ENCODE measurements at places on chromosomes 5 and 9.
A peak's percentile ranks its signal among the peaks of the same experiment; 100 is the strongest.

- DNase-seq, result no peak
Measured at GRCh38 chr9:88084357-88085183, 53.7 kb downstream of the SPATA31C2 start.

- no peak for DNase-seq
Measured at GRCh38 chr9:95341293-95341962, 23.9 kb upstream of the FANCC start.

DNA sequence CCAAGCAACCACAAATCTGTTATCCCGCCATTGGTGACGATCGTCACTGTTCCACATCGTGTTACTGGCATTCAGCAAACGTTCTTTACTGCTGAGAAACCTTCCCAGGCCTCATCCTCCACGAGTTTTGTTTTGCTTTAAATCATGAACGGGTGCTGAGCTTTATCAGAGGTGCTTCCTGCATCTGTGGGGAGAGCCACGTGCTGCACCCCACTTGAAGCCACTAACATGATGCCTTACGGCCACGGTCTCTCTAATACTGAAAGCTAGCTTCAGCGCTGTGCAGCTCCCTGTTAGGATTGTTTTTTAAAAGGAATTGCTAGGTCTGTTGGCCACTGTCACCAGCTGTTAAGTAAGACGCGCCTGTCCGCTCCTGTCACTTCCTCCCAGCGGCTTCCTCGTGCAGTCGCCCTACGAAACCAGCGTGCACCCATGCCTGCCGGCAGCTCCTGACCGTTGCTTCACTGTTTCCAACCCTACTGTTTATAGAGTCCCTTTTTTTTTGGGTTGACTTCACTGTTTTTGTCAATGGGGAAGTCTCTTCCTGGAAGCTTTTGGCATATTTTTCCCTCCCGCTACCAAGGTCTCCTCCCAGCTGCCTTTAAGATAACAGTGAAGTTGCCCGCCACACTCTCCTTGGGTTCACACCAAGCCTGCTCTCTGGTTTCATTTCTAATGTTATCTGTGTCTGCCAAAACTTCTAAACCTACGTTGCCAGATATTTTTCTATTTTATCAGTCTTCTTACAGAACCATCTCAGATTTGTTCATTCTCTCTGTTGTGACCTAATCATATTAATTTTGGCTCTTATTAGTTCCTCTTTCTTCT is 20.3 kb downstream of the LPCAT1 start:
- no peak for DNase-seq

DNA sequence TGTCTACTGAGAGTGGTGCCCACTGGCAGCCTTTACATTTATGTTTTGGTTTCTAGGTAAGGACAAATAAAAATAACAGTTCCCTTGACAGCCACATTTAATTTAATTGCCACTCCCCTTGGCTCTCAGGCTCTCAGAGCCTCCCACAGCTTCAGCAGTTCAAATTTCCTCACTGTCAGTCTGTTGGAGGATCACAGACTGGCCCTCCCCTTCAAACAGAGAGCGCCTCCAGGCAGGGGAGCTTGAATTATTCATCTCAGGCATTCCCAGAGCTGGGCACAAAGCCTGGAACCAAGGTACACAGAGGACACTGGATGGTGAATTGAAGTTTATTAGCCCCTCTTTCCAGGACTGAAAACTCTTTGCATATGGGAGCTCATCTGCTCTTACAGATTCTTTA is 407.7 kb downstream of the SPOCK1 start:
- DNase-seq, result no peak

DNA sequence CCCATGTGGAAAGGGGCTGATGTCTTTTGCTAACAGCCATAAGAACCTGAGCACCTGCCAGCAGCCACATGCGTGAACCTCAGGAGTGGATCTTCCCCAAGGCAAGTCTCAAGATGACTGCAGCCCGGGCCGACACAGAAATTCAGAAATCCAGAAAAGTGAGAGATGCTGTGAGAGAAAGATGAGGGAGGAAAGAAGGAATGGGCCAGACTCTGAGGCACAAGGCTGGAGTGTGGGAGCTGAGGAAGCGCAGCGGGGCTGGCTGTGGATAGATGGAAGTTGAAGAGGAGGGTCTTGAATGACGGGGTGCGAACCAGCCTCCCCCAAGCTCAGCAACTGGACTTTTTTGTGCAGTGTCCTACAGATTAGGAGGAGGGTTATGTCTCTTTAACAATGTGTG is 337.8 kb downstream of the GADD45G start:
- no peak for DNase-seq

GRCh38 chr5:138275379-138275782 is 960 bp upstream of the GFRA3 start:
- DNase-seq, result no peak

GRCh38 chr9:35102769-35103659 is at the start of gene STOML2:
Gene STOML2, minus strand, starts transcription at chr9:35103131. Its CDS starts 37 bp downstream, at chr9:35103094.
- DNase-seq, result peak; percentile 86

DNA sequence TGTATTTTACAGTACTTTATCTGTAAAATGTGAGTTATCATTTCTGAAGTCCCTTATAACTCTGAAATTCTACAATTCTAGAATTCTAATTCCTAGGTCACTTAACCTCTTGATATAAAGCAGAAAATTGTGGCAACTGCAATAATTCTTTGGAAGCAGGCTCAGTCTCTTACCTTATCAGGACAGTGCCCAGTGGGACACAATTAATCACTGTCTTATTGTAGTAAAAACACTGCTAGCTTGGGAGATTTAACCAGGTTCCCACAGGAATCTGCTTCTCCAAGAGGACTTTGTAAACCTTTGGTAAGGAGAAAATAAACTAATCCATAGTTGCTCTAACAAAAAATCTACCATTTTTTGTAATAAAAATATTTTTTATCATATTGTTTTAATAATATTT is 18.3 kb upstream of the SPATA9 start:
- DNase-seq, result no peak

DNA sequence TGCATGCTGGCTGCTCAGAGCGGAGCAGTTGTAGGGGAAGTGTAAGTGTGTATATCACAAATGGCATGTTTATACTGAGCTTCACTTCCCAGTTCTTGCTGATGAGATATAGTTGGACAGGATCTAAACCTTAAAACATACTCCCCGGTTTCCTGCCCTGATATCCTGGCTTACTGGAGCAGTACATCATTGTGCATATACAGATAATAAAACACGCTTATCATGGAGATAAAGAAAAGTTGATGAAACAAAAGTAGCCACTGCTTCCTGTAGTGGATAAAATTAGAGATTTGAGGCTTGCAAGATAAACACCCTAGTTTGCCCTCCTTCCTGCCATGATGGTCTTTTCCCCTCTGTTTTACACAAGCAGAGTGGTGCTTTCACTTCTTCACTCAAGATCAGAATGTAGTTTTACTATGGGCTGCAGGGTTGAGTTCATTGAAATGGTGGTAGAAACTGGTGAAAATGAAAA is 15.0 kb downstream of the NPR3 start:
- DNase-seq, result no peak

- no peak for DNase-seq
Measured at GRCh38 chr5:137960141-137960540, 70.9 kb downstream of the PKD2L2 start.

GRCh38 chr5:41822036-41822435 is 48.2 kb downstream of the OXCT1 start:
- no peak for DNase-seq

DNA sequence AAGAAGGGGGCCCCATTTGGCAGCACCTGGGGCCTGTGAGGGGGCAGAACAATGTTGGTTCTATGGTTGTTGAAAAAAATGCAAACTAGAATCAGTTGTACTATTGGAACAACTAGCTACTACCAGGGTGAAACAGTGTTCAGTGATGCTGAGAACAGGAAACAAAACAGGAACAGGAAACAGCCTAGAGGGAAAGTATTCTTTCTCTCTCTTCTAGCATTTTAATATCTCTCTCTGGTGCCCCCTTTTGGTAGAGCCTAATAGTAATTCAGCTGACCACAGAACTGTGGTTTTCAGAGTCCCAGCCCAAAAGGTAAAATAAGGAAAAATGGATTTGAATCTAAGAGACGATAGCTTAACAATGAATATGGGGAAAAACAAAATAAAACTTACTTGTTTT is 138.0 kb upstream of the KCNN2 start:
- DNase-seq, result no peak

DNA sequence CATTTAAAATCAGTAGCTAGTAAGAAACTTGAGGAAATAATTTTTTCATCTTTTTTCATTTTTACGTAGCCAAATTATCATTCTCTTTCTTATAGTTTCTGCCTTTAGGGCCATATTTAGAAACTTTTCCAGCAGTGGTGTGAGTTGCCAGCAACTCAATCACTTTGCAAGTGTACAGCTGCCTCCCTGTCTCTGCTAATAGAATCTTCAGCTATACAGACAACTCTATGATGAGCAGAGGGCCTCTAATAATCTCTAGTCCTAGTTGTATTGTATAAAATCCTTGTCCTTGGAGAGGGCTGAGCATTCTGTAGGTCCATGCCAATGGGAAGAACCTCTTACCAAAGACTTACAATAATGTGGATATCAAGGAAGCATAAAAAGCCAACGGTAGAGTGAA is 11.5 kb upstream of the SHOC1 start:
- DNase-seq, result no peak

- no peak for DNase-seq
Measured at GRCh38 chr5:175463641-175464040, 14.7 kb upstream of the SFXN1 start.

- no peak for DNase-seq
Measured at GRCh38 chr9:20394969-20395368, 227.3 kb downstream of the MLLT3 start.

DNA sequence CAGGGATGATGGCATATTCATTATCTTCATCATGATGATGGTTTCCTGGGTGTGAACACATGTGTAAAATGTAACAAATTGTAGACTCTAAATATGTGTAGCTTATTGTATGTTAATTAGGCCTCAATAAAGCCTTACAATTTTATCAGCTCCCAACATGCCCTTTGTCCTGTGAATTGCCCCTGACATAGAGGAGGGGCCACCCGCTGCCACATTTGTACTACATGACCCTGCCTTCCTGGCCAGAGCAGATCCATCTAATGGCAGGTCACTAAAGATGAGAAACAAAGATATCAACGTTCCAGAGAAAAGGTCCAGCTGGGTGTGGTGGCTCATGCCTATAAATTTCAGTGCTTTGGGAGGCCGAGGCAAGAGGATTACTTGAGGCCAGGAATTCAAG is 117.2 kb downstream of the CAAP1 start:
- no peak for DNase-seq

DNA sequence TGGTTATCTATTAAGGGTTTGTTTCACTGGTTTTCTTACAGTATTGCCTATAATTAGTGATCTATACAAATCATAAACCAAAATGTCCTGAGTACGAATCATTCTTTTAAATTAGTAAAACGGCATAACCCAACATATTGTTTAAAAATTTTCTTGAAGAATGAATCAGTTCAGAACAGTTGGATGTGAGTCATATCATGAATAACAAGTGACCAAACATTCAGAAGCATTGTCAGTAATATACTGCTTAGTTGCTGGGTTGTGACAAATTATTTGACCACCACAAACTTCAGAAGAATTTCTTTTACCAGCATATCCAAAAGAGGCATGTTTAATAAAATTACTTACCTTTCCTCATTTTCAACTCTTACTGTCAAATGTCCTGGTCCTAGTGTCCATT is 111.2 kb downstream of the UNC13B start:
- DNase-seq, result no peak

GRCh38 chr5:55897905-55898304 is 46.7 kb downstream of the IL31RA start:
- no peak for DNase-seq

DNA sequence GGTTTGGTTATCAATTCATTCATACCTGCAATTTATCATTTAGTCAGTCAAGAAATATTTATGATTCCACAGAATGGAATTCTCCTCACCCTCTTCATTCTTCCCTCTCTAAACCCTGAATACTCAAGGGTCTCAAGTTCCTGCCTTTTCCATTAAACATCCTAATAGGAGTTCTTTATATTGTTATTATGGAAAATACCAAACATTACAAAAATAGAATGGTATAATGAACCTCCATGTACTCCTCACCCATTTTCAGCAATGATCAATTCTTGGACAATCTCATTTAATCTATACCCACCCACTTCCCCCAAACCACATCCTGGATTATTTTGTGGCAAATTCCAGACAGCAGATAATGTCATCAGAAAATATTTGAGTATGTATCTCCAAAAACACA is 74.5 kb downstream of the ADAMTS12 start:
- no peak for DNase-seq

- DNase-seq, result no peak
Measured at GRCh38 chr5:41336471-41336870, 123.1 kb upstream of the C6 start.

DNA sequence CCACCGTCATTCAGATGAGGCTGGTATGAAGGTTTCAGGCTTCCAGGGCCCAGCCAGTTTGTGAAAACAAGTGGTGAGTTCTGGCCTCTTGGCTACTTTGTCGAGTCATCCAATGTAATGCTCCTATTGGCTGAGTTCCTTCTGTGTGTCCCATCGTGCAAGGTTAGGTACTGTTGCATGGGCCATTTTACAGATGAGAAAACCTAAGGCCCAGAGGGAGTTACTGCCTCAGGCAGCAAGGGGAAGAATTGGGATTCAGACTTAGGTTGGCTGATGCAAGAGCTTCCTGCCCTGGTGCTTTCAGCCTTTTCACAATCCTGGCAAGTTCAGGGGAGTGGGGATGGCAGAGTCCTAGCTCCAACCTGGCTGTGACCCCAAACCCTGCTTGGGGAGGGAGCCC is 17.4 kb upstream of the PITX1 start:
- no peak for DNase-seq

- DNase-seq, result no peak
Measured at GRCh38 chr5:103561685-103562452, 720 bp downstream of the NUDT12 start.

- no peak for DNase-seq
Measured at GRCh38 chr9:137989999-137990715, 112.6 kb downstream of the CACNA1B start.

DNA sequence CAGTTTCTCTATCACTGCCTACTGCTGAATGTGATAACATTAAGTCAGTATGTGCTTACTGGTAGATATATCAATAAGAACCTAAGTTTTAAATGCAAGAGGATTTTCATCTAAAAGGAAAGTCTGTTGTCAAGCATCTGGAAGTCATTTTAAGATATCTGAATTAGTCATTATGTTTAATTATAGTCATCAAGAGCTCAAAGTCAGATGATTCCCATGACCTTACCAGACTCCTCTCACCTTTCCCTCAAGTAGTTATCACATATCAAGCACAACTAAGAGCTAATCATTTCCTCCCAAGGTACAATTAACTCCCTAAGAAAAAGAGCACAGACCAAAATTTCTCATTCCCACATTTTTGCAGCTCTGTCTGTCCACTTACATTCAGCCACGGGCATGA is 45.5 kb downstream of the PUM3 start:
- no peak for DNase-seq

- no peak for DNase-seq
Measured at GRCh38 chr5:91379246-91379913, 3.7 kb downstream of the ARRDC3 start.

Measured in stimulated activated CD8-positive, alpha-beta memory T cell treated with anti-CD3 and anti-CD28 coated beads, Interleukin-4, amount 100 ng/mL, for 1 hour (primary cell).